ENCODE measurements at places on chromosomes 2 and 18.

DNA sequence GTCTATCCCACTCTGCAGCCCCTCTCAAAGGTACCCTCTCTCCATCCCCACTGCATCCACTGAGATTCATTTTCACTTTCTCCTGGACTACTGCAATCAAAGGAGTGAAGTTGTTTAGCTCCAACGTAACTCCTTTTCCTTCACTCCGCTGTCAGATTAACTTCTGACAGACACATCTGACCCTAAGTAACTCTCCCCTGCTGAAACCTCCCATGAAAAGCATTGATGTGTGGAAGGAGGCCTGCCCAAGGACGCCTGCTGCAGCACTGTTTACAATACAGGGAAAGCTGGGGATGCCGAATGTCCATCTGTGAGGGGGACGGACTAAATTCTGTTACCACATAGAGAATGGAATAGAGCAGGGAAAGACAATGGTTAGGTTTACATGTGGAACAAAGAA is 114.8 kb downstream of the TMEM163 start:
- DNase-seq = peak; percentile 26

DNA sequence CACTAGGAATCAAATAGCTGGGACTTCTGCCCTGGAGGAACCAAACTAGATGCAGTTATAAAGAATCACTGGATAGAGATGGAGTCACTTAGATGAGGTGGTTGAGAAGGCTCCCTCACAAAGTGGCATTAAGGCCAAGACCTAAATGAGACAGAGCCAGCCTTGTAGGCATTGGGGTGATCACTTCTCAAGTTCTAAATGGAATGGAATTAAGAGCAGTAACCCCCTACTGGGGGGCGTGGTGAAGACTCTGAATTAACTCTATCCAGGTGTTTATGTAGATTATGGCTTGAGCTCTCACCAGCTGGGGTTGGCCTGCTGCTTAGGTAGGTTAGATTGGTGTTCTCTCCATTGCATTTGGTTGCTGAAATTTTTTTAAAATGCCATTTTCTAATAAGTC is 71.3 kb downstream of the TTC27 start:
- no peak for DNase-seq

DNA sequence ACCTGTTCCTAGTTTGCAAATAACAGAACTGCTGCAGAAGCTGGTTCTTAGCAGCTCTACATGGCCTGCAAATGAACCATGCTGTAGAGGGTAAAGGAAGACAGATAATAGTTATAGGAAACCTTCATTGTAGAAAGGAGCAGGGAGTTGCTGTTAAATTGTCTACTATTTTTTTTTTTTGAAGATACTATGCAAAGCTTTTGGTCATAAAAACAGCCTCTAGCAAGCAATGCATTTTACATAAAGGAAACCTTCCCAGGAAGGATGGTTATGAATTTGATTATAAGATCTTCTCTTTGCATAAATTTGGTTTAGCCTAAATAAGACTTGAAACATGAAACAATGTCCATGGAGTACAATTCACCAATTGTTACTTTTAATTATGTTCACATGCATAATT is 793.4 kb downstream of the SLC4A3 start:
- DNase-seq = no peak

DNA sequence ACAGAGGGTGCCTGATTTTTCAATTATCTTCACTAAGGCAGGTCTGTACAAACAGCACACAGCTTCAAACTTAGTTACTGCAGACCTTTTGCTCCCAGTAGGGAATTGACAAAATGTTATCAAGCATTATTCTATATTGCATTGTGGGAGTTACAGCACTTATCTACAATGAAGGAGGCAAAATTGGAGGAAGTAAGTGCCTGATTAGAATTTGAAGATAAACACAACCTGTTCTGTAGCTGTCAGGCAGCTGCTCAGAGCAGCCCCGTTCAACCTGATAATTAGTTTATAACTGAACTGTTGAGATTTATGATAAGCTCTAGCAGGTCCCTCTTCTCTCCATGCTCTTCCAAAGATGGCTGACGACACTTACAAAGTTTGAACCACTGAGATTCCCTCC is 364.4 kb upstream of the CYRIA start:
- no peak for DNase-seq

DNA sequence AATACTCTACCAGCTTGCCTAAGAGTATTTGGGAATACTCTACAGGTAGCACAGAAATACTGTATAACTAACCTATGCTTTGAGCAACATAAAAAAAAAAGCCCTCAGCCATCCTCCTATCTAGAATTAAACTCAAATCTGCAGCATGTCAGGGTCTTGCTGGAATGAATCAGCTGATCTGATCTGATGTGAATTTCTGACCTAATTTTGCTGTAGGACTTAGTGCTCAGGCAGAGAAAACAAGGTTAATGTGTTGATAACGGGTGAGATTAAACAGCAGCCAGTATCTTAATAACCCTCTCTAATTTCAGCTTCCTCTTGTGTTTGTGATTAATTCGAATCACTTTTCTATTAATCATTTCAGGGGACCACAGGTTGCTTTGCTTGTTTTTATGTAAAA is 16.3 kb downstream of the NYAP2 start:
- DNase-seq = no peak

DNA sequence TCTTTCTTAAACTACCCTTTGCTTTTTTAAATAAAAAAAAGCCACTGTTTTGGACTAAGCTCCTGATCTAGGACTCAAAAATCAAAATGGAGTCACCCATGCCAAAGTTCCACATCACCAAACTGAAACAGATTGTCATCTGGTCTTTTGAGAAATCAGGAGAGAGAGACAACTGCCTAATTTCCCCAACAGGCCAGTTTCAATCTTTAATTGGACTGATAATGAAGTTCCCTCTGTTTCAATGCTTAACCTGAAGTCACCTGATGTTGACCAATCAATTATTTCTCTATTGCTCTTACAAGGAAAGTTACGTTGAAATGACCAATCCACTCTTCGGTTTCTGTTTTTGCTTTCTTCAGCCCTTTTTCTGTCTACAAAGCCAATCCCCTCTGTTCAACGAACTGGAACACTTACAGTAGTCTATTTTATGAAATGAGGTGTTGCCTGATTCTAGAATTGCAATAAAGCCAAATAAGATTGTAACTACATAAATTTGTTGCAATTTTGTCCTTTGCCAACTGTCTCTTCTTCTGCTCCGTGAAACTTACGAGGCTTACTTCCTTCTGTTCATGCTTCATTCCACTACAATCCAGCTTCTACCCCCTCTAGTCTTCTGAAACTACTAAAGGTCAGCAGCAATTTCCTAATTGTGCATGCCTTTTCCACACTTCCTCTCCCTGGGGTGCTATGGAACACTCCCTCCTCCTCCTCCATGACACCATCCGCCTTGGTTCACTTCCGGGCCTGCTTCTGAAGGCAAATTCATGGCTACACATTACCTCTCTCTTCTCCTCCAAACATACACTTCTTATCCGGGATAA is 95.2 kb upstream of the CD302 start:
- no peak for DNase-seq

- no peak for DNase-seq
Measured at GRCh38 chr2:55025627-55026026, 24.6 kb downstream of the RTN4 start.

GRCh38 chr2:10038716-10039115 is 4.6 kb upstream of the KLF11 start:
- no peak for DNase-seq

DNA sequence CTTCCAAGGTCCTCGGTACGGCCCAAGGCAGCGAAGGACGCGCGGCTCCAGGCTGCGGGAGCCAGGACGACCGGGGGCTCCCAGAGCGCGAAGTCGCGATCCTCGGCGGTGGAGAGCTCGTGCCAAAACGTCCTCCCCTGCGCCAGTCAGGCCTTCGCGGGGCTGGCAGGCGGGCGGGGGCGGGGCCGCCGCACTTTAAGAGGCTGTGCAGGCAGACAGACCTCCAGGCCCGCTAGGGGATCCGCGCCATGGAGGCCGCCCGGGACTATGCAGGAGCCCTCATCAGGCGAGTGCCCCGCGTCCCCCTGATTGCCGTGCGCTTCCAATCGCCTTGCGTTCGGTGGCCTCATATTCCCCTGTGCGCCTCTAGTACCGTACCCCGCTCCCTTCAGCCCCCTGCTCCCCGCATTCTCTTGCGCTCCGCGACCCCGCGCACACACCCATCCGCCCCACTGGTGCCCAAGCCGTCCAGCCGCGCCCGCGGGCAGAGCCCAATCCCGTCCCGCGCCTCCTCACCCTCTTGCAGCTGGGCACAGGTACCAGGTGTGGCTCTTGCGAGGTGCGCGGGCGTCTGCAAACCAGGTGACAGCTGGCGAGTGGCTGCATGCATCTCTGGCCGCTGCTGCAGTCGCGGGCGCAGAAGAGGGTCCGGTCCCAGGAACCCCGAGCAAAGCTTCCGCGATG is at the start of gene CIDEA:
Gene CIDEA, plus strand, starts transcription at position 226 of the 684 bp plus-strand sequence. Its CDS starts 23 bp downstream, at position 249.
- DNase-seq = no peak

DNA sequence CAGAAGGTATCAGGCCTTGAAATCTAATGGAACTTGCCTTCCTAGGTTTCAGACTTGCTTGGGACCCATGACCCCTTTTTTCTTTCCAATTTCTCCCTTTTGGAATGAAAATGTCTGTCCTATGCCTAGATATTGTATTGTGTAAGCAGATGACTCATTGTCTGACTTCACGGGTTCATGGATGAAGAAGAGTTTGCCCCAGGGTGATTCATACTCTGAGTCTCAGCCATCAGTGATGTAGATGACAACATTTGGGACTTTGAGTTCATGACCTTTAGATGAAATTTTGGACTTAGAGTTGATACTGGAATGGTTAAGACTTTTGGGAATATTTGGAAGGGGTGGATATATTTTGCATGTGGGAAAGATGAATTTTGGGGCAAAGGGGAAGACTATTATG is 11.2 kb upstream of the SCYGR5 start:
- DNase-seq = peak; percentile 93

- DNase-seq = no peak
Measured at GRCh38 chr2:96756788-96757476, 3.8 kb upstream of the CNNM4 start.

DNA sequence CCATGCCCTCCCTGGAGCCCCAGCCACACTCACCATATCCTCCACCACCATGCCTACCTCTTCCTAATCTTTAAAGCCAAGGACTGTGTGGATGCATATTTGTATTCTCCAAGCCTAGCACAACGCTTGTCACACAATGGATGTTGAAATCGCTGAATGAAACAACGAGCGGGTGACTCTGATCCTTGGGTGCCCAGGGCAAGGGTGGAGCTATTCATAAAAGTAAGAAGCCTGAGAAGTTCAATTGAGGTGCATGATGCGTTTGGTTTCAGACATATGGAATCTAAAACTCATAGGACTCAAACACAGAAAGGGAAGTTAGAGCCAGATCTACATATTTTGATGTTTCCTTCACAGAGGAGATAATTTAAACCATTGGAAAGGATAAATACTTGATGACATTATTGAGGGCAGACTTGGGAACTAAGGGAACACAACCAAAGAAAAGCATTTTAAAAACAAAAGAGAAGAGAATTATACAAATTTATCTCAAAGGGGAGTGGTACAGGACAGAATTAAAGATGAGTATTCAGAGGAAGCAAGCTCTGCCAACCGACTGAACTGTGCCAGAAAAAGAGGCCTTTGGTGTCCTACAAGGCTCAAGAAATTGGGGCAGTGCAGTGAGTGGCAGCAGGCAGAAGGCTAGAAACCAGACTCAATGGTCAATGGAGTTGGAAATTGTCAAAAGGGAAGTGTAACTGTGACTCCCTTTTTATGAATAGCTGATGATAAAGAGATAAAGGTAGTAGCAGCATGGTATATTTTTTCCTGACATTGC is 200.6 kb upstream of the NCKAP5 start:
- no peak for DNase-seq

GRCh38 chr2:70886541-70886987 is 49.1 kb upstream of the ATP6V1B1 start:
- no peak for DNase-seq

- no peak for DNase-seq
Measured at GRCh38 chr2:207072571-207072970, 93.2 kb downstream of the KLF7 start.

DNA sequence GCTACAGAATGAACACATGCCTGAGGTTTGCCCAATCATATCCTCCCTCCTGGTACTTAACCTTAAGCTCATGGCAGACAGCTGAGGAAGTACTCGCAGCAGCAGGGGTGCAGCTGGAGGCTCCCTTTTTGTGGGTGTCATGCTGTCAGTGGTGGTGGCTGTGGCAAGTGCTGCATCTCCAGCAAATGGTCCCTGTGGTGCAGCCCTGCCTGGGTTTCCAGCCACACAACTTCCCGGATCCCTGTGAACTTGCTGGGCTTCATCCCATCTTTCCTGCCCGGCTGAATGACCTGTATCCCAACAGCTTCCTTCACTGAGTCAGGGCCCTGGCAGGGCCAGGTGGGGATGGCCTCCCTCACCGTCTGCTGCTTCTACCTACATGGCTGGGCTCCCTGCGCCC is 5.0 kb downstream of the TMEM185B start:
- no peak for DNase-seq

DNA sequence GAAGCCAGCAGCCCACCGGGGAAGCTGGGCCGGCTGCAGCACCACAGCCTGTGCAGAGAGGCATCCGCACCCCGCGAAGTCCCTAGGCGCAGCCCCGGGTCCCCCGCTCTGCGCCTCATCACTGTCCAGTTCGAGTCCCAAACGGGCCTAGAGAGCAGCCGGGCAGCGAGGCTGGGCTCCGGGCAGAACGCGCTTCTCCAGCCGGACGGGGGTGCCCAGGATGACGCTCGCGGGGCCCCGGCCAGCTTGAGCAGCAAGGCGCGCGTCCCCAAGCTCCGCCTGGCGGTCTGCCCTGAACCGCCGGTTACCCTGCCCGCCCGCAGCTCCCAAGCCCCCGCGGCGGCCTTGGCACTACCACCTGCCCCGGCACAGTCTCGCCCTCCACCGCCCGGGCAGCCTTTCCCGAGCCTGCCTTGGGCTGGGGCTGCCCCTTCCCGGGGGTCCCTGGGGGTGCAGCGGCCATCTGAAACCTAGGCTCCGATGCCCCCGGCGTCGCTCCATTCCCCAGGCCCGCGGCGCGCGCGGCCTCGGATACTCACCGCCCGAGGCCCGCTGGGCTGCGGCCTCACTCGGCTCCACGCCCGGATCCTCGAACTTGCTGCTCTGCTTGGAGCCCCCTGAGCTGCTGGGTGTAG is 591 bp downstream of the SLC16A14 start:
- no peak for DNase-seq

- DNase-seq = no peak
Measured at GRCh38 chr2:191150230-191150599, 579 bp downstream of the STAT4 start.

GRCh38 chr18:902229-902628 is 2.4 kb upstream of the ADCYAP1 start:
- DNase-seq = peak; percentile 28

DNA sequence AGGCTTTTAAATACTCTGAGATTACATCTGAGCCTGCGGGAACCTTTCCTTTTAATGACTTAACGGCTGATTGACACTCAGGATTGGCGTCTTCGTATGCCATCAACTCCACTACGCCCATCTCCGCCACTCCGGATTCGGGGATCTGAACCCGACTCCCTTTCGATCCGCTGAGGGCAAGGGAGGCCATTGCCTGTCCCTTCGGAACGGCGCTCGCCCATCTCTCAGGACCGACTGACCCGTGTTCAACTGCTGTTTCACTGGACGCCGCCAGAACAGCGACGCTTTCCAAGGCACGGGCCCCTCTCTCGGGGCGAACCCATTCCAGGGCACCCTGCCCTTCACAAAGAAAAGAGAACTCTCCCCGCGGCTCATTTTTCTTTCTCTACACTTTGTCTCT is 90.4 kb downstream of the PID1 start:
- no peak for DNase-seq

All from renal cortical epithelial cell (primary cell).